ENCODE measurements at places on chromosomes 6 and 20.

DNA sequence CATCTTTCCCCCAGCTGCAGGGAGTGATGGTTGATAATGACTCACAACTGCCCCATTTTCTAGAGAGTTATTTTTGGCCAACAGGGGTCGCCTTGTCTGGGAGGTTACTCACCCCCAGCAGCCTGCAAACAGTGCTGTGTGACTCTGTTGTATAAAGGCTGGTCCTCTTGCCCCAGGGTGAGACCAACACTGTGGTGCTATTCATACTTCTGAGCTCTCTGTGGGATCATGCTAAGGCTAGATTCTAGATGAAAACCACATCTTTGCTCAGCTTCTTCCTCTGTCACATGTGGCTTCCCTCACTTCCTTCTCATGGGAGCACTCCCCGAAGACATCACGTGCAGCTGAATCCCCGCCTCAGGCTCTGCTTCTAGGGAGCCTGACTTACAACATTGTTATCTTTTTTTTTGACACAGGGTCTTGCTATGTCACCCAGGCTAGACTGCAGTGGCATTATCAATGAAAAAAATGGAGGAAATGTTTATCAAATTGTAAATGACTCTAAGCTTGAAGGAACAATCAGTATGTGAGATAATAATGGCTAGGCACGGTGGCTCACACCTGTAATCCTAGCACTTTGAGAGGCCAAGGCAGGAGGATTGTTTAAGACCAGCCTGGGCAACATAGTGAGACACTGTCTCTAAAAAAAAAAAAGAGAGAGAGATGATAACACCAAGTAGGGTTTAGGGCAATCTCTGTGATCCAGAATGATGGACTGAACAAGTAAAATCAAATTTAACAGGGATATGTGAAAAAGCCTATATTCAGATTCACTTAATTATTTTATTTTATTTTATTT, 55.7 kb upstream of the SLC23A2 start:
- DNase-seq: peak; percentile 77

DNA sequence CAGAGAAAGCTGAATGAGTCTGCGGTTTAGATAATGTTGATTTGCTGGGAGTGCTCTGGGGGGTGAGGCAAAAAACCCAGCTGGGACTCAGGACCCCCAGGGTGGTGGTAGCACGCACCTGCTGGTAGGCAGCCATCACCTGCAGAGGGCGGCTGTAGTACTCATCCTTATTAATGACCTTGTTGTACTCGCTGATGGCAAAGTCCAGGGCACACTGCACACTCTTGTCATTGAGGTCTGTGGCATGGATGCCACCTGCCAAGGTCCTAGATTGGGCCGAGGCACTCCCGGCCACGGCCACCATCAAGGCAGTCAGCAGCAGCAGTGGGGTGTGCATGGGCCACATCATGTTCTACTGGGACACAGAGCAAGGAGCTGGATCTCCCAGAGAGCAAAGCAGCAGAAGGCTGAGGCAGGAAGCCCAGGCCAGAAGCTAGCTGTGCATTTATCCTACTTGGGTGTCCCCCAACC, at the start of gene CST5:
Gene CST5, minus strand, starts transcription at position 421 of the 471 bp plus-strand sequence. Its CDS starts 72 bp downstream, at position 349.
- DNase-seq: no peak

DNA sequence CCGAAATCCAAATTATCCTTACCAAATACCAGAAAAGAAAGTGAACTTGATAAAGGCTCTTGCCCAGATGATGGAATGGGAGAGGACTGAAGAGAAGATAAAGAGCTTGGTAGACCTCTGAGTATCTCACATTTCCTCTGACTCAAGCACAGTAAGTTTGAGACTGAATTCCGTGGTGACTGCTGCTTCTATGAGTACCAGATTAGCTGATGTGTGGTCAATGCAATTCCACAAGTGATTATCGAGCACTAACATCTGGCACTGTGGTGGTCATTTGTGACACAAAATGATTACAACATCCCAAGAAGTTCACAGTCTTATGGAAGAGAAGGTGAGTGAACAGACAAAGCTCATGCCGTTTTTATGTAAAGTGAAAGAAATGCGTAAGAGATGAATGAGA, 2.6 kb upstream of the RPS6KA2 start:
- DNase-seq: no peak

DNA sequence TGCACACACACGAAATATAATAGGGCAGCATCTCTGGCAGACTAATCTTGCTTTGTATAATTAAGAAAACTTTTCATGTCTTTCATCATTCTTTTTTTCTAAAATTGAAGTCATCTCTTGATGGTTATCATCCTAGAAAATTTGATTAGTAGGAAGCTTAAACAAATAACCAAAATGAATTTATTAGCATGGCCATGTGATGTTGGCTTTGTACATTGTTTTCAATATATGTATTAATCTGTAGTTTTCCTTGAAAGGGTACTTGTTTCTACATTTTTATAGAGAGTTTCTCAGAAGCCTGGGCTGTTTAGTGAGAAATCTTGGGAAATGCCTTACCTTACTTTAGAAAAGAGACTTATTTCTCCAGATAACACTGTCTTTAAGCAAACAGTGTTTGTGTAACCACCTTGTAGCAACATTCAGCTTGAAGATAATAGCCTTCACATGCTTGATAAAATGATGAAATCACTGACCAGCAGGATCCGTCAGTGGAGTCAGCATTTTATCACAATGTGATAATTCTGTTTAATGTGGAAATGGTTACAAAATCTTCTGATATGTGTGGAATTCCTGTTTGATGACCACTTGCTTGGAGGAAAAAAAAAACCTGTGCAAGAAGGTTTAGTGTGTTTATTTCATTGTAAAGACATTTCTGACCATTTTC, 147.8 kb downstream of the MACROD2 start:
- no peak for DNase-seq

DNA sequence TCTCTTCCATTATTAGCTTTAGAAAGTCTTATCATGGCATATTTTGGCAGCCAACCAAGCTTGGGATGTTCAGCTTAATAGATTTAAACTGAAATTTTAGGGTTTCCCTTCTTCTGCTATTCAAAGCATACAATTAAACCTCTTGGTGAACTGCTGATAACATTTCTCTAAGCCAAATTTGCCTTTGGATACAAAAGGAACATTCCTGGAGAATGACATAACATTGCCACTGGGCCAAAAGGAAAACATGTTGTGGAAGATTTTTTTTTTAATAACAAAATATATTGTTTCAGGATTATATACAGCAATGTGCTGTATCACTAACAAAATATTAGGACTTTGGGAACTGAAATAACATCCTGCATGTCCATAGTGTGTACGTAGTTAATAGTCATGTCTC, 215.1 kb upstream of the TBX18 start:
- DNase-seq: no peak

GRCh38 chr20:8386991-8387390, 254.9 kb downstream of the PLCB1 start:
- no peak for DNase-seq

GRCh38 chr6:98054453-98054852, 771.4 kb upstream of the MMS22L start:
- peak; percentile 53 for DNase-seq
